ENCODE measurements at places on chromosomes 5 and 9.

DNA sequence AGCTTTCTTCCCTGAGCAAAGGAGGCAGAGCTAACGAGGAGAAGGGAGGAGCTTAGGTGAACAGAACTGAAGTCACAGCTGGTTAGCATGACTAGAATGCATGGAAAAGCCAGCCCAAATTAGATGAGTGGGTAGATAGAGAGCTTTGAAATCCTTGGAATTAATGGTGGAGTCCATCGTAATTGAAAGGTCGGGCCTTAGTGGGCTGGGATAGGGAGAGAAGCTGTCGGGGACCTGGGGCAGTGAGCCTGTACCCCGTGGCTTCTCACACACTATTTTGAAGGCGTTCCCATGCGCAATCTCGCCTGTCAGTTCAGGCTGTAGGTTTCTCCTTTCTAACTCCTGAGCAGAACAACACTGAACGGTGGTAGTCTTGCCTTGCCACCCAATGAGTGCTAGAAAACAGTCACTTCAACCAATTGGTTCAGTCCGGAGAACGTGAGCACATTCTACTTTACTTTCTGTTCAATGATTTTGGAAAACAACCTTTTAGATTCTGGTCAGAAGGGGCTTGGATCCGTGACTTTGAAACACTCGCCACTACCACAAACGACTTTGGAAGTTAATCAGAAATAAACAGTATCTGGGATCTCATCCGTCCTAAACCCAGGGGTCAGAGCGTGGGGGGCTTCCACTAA lies 655 bp upstream of the RAI14 start:
- DNase-seq = no peak

- DNase-seq = no peak
These were observed 1669.3 kb upstream of the CDH9 start for GRCh38 chr5:28707706-28708105.

DNA sequence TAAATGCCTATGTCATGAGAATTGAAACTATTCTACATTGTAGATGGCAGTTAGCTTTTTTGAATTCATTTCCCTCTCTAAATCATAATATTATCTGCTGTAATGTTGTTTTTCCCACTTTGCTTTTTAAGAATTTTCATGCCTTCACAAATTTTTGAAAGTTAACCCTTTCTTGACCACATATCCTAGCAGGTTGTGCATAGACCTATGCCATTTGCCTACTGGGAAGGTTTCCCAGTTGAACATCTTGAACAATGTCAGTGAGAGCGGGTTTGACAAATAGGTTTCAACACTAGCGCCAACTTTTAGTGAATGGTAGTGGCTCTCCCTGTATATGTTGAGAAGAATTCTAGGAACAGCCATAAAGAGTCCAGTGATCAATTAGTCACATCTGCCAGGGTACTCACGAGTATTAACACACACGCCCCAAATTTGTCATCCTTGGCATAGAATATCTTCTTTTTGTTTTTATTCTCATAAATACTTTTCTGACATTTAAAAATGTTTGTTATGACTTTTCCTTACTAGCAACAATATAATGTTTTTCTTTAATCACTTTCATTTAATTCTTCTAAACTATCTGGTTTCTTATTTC lies 307.6 kb downstream of the PJA2 start:
- DNase-seq = no peak

DNA sequence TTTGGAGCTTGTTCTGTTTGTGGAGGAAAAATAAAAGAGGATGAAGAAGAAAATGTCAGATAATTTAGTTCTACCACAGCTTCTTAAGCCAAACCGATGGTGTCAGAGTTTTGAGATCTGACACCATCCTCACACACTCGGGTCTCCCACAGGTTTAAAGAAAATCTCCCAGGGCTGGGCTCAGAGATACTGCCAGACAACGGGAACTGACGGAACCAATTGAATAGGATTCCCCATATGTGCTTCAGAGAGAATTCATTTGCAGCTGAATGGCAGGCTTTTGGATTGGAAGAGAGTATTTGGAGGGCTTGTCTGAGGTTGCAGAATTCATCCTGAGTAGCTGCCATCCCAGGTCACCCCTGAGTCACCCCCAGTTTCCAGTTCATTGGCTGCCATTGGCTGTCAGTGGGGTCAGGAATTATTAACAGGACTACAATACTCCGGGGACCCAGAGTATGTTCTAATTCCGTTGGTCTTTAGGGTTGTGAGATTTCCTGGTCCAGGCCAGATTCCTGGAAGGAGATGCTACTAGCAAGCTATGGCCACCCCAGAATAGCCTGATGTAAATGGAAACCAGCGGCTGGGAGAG lies 131.3 kb downstream of the PDZD2 start:
- DNase-seq = no peak

- DNase-seq = no peak
These were observed 1.1 kb upstream of the FAF2 start for GRCh38 chr5:176446884-176447590.

GRCh38 chr5:148717668-148718067 lies 63.3 kb upstream of the HTR4 start:
- DNase-seq = no peak

DNA sequence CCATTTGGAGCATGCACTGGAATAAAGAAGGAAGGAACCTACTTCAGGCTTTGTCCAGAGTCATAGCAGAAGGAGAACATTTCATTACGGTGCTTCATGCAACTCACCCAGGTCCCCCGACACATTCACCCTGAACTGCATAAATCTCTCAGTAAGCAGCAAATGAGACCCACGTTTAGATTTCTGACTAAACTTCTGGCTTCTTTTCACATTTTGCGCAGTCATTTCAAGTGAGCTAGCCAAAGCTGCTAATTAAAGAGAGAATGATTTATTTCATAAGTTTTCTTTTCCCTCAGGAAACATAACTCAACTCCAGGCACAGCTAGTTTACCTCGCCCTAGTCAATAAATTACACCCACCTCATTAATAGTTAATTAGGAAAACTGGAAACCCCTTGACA lies 88.6 kb upstream of the GAS1 start:
- no peak for DNase-seq

- DNase-seq = no peak
These were observed 5.7 kb upstream of the DAB2 start for GRCh38 chr5:39430461-39430860.

GRCh38 chr5:159414021-159414420 lies 83.7 kb upstream of the IL12B start:
- DNase-seq = no peak

DNA sequence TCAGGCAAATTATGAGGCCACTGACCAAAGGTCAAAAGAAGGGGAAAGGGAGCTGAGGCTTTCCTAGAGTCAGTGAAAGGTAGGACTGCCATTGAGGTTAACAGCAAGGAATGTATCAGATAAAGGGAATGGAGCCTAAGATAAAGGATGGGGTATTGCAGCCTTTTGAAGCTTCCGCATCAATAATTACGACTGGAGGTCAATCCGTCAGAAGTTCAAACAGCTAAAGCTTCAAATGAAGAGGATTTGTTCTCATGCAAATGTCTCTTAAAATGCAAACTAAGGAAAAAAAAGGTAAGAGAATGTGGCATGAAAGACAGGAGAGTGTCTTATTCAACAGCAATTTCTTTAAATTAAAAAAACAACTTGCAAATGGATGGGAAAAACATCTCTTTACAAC lies 341.1 kb upstream of the RGMB start:
- no peak for DNase-seq

- no peak for DNase-seq
These were observed 42.8 kb downstream of the NRG2 start for GRCh38 chr5:140000332-140000731.

DNA sequence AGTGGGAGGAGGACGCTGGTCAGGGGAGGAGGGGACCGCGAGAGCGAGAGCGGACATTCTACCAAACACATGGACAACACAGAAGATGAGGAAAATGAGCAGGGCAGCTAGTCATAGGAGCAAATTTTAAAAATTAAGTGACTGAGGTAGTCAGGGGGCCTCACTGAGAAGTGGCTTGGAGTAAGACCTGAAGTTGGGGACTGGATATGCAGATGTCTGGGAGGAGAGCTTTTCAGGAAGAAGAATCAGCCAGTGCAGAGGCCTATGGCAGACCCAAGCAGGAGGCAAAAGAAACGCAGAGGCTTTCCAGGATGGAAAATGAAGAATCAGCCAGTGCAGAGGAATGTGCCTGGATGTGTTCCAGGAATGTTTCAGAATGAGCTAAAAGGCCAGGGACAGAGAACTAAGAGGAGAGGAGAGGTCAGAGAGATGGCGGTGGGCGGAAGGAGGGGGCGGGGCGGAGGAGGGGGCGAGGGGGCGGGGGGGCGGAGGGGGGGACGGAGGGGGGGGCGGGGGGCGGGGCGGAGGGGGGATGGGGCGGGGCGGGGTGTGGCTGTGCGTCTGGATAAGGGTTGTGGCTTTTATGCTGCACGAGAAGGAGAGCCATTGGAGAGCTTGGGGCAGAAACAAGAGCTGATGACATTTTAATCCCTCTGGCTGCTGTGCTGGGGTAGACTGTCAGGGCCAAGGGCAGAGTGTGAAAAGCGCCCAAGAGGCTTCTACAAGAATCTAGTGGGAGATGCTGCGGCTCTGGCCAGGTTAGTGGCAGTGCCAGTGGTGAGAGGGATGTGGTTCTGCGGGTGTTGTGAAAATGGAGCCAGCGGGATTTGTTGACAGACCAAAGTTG lies 129.6 kb downstream of the KCNIP1 start:
- no peak for DNase-seq

DNA sequence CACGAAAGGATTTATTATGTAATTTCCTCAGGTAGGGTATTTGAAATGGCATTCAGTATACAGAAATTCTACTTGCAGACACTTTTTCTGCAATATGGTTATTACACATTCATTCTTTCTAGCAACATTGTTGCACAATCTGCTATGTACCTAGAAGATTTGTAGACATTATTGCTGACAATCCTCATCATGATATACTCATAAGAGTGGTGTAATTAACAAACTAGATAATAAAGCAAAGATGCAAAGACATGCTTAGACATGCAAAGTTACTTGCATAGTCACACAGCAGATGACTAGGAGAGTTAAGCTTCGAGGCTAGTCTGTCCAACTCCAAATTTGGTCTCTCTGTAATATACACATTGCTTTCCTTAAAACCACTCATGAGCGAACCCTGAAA lies 317.1 kb downstream of the ASTN2 start:
- DNase-seq = no peak

DNA sequence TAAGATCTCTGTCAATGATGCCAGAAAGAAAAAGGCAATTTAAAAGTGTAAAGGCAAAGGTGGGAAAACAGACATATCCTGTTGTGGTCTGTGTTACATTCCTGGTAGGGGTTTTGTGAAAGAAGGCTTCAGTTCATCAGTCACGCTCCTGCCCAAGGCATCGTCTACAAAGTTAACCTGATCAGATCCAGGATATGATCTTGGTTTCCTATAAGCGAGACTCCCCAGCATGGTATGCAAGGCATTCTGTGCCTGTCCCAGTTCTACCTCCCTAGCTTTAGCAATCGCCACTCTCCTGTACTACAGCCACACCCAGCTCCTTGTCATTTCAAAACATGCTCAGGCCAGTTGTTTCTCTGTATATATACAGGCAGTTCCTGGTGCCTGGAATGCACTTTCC lies 58.0 kb upstream of the PTPN3 start:
- DNase-seq = no peak

DNA sequence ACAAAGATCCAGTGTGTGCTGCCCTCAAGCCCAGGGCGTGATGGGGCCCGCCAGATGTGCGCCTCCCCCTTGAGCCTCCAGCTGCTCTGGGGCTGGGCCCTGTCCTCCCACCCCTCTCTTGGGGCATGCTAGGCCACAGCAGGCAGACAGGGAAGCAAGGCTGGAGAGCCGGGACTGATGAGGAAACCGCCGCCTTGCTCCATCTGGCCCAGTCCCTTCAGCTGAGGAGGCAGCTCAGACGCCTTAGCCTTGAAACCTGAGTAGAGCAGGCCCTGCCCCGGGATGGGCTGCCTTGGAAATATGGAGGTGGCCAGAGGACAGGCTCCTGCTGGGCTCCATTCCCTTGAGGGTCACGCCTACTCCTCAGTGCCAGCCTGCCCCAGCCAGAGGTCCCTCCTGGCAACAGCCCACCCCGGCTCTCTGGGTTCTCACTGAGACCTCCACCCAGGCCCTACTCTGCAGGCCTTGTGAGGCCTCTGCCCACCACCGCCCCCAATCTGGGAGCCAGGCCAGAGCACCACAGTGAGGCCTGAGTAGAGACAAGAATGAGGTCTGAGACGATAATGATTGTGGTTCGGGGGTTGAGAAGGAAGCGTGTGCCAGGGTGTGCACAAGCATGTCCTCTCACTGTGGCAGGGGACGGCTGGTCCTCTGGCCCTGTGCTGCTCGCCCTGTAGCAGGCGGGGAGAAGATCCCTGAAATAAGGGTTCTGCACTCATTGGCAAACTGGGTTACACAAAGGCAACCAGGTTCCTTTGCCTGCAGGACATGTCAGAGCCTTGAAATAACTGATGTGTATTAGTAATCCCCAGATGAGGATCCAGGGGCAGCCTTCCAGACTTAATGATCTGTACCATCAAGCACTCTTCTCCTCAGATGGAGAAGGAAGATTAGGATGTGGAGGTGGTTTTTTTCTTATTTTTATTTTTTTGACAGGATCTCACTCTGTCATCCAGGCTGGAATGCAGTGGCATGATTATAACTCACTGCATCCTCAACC lies 30.9 kb downstream of the CXXC5 start:
- DNase-seq = no peak

DNA sequence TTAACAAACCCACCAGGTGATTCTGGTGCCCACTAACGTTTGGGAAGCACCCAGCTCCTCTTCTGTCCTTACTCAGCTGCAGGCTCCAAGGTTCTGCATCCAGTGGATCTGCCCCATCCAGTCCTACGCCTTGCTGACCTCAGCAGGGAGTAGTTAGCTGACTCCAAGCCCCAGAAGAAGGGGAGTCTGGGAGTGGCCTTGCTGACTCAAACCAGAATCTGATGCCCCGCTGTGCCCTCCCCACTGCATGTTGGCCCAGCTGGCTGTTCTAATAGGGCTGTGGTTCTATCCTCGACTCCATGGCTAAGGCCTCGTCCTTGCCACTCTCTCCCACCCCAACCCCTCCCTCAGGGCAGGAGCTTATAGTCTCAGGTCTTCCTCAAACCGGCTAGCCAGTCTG lies 136.3 kb downstream of the TTLL11 start:
- no peak for DNase-seq

DNA sequence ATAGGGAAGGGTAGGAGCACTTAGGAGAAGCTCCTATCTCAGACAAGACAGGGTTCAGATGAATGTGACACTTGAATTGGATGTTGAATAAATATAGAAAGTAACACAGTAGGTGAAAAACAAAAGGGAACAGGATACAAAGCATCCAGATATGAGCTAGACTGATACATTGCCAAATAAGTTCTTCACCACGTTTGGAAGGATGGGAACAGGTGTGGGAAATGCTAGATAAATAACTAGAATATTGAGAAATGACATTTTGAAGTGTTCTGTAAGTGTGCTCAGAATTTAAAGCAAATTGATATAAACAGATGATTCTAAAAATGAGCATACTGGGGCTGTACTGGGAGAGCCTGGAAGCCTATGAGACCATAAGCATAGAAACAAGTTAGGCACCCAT lies 340.1 kb upstream of the PRR16 start:
- no peak for DNase-seq

DNA sequence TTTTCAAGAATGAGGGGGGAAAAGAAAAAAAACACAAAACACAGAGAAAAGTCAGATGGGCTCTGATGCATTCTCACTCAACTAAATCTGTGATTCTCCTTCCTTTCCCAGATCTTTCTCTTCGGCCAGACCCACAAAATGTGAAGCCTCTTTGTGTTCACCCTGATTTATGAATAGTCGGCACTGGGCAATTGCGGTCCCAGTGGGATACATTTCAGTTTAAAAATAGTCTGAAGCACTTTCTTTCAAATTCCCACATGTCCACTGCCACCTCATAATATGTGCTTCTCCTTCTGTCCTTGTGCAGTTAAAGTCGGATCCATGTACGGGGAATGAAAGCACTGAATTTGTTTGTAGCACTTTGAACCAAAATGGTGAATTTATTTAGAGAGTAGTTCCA lies 995.4 kb upstream of the WWC1 start:
- DNase-seq = no peak

Measured in activated CD8-positive, alpha-beta memory T cell treated with anti-CD3 and anti-CD28 coated beads for 1 hour (primary cell).